Fibroblast of upper back skin (primary cell): ENCODE measurements at places on chromosomes 7 and 10.
A peak's percentile ranks its signal among the peaks of the same experiment; 100 is the strongest.

DNA sequence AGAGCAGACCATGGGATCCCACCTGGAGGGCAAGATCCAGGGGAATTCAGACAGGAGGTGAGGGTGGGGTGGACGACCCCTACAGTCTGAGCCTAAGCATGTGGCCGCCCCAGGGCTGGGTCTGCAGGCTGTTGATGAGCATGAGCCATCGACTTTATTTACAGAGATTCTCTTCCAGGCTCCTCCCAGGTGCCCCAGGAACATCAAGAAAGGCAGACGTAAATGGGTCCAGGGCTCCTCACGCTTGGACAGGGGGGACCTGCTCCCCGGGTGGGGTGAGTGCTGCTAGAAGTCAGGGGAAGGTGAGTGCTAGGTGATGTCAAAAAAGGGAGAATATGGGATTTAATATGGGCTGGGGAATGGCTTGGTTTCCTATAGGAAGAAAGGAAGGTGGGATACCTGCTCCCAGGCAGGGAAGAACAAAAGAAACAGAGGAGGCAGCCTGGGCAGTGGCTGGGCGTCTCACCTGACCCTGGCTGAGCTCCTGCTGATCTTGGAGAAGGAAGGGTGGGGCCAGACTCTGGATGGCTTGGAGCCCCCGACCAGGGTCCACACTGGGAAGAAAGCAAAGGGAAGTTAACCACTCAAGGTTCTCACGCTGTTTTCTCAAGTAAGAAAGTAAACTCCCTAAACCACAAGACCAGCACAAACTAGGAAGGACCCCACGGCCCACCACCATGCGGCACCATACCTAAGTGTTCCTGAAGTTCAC is 162.1 kb upstream of the SHH start:
- DNase-seq = no peak

DNA sequence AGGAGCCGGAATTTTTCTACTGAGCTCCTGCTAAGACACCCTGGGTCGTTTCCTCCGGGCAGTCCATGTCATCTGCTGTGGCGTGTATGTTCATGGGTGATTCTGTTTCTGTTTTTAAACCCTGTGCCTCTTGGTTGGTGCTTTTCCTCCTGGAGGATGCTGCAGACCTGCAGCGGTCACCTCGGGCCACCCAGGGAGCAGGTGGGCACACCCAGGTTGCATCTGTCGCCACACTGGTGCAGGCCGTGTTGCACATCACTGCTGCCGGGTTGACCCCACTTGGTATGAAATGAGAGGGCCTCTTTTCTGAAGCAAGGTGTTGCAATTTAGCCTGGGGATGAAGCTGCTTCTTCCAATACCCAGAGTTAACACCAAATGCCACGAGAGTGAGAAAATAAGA is 127.2 kb downstream of the CUX1 start:
- no peak for DNase-seq

GRCh38 chr7:51325908-51326307 is 9.3 kb upstream of the COBL start:
- no peak for DNase-seq

GRCh38 chr10:32007026-32007425 is 49.2 kb downstream of the KIF5B start:
- no peak for DNase-seq

GRCh38 chr10:34124522-34125035 is 690.5 kb downstream of the PARD3 start:
- DNase-seq = peak; percentile 72

GRCh38 chr7:36291387-36292316 is 98.0 kb upstream of the ANLN start:
- peak; percentile 81 for DNase-seq

DNA sequence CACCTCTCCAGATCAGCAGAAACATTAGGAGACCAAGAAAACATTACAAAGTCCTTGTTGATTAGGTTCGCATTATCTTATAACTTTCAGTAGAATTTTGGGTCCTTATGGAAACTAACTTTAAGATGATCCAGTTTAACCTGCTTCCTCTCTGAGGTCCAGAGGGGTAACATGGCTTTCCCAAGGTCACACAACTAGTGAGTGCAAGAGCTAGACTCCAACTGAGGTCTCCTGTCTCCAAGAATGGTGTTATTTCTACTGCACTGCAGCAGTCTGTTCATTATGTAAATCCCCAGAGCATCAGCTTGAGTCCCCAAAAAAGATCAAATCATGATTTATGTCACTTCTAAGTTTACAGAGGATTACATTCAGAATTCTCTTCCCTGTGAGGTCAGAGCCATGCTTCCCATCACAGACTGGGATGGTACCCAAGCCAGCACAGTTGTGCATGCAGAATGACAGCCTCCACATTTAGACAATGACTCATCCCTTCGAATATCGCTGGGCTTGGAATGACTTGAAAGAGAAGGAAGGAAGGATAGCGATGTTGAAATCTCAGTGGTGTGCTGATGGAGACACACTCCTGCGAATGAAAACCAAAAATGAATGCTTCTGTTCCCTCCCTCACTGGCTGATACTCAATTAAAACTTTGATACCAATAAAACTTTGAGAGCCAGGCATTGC is 163.1 kb upstream of the PLXNA4 start:
- peak; percentile 98 for DNase-seq

GRCh38 chr10:91602868-91603568 is 29.9 kb downstream of the PPP1R3C start:
- no peak for DNase-seq

- no peak for DNase-seq
Observed at GRCh38 chr7:6653071-6654003, 16.2 kb downstream of the ZNF316 start.

GRCh38 chr7:43758822-43759683 is 573 bp downstream of the BLVRA start:
- peak; percentile 24 for DNase-seq

DNA sequence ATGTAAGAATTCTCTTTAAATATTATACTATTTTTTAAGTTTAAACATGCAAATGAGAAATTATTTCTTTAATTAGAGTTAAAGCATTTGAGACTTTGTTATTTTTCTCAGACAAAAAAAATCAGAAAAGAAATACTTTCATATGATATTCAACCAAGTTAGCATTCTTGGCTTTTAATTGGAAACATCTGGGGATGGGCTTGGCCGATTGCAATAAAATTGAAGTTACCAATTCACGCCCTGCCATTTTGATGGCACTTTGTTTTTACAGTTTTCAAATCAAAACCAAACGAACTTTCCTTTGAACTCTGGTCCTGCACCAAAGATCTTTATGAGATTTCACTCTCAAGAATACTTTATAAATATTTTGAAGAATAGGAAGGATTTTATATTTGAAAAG is 127.7 kb downstream of the ATE1 start:
- peak; percentile 54 for DNase-seq

- DNase-seq = no peak
Observed at GRCh38 chr7:155266440-155266839, 31.2 kb upstream of the INSIG1 start.
